ENCODE measurements at places on chromosomes 2 and 18.

GRCh38 chr18:65822826-65823225 lies 72.0 kb downstream of the CDH7 start:
- no peak for DNase-seq

DNA sequence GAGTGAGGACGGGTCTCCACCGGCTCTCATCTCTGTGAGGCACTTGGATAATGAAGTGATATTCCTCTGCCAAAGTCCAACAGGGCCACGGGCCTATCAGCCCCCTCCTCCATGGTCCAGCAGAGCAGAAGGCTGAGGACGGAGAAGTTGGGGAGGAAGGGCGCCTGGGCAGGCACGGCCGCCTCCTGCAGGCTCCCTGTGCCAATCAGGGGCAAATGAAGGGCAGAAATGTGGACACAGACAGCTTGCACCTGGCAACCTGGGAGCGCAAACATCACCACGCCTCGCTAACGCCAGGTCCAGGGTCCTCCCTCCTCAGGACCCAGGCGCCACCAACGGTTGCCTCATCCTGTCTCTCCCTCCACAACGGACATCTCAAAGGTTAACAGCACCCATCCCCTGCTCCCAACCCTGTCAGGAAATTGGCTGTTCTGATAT lies 24.3 kb downstream of the SMAD7 start:
- no peak for DNase-seq

DNA sequence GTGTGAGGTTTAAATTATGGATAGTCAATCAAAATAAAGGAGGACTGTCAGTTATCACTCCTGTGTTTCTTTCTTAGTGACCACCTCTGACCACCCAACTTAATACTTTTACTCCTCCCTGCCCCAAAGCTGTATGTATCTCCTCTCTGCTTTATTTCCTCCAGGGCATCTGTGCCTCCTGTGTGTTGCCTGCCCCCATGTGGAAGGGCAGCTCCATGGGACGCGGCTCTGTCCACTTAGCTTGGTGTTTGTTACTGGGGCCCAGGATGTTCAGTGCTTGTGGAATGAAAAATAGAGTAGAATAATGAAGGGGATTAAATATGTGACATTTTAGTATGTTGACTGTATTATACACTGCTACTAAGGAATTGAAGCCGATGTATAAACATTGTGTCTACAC lies 9.8 kb downstream of the ACP1 start:
- DNase-seq: no peak

DNA sequence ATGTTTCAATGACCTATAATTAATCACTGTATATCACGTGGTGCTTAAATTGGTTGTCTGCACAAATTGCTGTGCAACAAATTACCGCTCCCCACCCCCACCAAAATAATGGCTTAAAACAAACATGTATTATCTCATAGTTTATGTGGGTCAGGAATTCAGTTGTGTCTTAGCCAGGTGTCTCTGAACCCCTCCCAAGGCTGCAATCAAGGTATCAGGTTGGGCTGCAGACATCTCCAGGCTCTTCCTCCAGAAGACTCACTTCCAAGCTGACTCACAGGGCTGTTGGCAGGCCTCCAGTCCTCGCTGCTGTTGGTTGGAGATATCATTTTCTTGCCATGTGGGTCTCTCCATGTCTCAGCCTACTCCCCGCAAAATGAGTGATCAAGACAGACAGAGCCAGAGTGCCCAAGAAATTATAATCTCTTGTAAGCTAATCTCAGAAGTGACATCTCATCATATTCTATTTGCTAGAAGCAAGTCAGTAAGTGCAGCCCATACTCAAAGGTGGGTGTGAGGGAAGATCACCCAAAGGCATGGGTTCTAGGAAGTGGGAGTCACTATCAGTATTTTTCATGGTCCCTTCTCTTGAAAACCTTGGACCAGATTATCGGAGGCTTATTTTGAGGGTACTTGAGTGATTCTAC lies 38.4 kb downstream of the SPC25 start:
- peak; percentile 56 for DNase-seq

All from HCEC 1CT (cell line).